CD4-positive, alpha-beta T cell treated with Interleukin-21 for 1 hour (primary cell): ENCODE measurements at places on chromosomes 6 and 20.

DNA sequence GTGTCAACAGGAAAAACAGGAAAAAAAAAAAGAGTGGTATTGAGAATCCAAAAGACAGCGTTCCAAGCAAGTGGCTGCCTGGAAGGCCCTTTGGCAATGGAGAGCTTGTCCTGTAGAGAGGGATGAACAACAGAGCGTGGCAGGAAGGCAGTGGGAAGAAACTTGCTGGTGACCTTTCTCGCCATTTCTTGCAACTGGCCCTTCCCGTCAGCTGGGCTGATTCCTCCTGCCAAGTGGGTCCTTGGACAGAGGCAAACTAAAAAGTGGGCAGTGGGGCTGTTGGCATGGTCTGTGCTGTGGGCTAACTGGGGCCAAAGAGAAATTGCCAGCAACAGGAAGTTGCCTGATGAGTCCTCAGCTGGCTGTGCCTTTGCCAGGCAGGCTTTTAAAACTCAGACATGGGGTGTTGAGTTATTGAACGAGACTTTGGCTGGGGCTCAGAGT, 43.9 kb upstream of the CLDN20 start:
- no peak for DNase-seq

DNA sequence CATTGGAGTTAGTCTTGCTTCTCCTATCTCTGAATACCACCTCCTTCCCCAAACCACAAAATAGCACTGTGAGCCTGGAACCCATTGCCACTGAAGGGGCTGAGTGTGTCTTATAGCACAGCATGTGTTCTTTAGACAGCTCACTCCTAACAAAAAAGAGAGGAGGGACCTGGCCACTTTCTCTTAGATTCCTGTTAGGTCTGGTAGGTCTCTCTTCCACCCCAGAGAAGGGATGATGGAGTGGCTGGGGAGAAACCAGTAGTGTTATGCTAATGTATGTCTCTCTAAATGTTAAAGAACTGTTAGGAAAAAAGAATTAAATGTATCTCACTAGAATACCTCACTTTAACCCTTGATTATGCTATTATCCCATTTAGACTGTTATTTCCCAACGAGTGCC, 340.3 kb downstream of the EPHA7 start:
- no peak for DNase-seq

DNA sequence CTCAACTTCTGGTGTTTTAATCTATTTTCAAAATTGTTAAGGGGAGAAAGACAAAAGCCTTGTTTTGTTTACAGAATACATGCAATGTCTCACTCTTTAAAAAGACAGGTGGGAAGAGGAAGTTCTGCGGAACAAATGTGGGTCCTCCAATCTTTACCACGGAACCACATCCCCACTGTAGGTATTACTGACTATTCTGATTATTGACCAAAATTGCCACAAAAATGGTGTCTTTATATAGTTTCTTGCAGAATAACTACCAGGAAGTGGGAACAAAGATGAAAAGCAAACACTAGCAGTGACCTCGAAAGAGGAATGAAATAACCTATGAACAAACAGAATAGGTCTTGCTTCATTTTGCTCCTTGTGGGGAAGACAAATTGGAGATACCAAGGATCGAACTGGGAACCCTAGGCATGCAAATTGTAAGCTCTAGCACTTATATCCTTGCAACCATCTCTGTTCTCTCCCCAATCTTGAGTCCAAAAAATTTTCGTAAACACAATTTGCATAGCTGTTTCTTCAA, 106.7 kb downstream of the GPX5 start:
- DNase-seq: no peak

GRCh38 chr6:143241111-143241510, 180.4 kb downstream of the AIG1 start:
- no peak for DNase-seq

DNA sequence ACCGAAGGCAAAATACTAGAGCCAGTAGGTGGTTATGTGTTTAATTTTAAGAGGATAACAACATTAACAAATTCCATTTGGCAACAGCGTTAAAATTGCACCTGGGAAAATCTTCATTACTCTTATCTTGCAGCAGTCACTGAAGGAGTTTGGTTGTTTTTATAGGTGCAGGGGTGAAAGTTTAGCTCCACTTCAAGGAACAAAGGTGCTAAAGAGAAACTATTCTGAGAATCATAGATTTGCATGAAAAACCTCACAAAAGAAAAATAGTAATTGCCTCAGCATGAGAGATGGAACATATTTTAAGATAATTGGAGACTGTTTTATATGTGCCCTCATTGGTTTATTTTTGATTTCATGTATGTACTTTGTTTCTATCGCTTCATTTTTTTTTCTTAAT, 444.4 kb downstream of the UTRN start:
- no peak for DNase-seq

DNA sequence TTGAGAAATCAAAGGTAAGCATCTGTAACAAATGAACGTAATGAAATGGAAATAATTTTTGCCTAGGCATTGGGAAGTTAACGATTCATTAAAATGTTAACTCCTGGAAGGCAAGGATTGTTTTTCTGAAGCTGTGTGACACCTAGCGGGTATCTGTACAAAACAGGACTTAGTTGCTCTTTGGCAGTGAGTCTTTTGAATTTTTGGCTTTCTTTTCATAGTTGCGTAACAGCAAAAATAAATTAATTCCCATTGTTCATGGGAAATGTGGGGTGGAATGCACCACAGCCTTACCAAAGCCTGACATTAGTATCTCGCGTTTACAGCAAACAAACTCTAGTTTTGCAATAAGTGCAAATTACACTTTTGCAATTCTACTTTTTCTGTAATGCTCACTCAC, 92.7 kb upstream of the DTNBP1 start:
- DNase-seq: no peak
